ENCODE measurements at places on chromosomes 12 and 14.
A peak's percentile ranks its signal among the peaks of the same experiment; 100 is the strongest.

- DNase-seq, result no peak
Observed at GRCh38 chr14:103594265-103594664, 31.5 kb downstream of the COA8 start.

GRCh38 chr12:57109207-57110103 lies 1.7 kb downstream of the STAT6 start:
- DNase-seq, result no peak

DNA sequence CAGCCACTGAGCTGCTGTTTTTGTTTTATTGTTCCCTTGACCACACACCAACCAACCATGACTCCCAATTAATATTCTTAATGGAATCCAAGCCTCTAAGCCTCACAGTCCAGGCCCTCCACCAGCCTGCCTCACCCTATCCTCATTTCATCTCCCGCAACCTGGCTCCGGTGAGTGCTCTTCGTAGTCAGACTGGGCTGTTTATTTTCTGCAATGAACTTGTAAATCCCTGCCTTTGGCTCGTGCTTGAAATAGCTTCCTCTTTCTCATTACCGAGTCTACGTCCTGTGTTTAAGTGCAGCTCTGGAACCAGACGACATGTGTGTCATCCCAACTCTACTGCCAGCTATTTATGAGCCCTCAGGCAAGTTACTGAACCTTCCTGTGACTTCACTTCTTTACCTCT lies 12.4 kb upstream of the ETFBKMT start:
- no peak for DNase-seq

- no peak for DNase-seq
Observed at GRCh38 chr12:127127897-127128296, 1139.1 kb upstream of the TMEM132C start.

- DNase-seq, result no peak
Observed at GRCh38 chr14:90336985-90337384, 5.2 kb upstream of the NRDE2 start.

DNA sequence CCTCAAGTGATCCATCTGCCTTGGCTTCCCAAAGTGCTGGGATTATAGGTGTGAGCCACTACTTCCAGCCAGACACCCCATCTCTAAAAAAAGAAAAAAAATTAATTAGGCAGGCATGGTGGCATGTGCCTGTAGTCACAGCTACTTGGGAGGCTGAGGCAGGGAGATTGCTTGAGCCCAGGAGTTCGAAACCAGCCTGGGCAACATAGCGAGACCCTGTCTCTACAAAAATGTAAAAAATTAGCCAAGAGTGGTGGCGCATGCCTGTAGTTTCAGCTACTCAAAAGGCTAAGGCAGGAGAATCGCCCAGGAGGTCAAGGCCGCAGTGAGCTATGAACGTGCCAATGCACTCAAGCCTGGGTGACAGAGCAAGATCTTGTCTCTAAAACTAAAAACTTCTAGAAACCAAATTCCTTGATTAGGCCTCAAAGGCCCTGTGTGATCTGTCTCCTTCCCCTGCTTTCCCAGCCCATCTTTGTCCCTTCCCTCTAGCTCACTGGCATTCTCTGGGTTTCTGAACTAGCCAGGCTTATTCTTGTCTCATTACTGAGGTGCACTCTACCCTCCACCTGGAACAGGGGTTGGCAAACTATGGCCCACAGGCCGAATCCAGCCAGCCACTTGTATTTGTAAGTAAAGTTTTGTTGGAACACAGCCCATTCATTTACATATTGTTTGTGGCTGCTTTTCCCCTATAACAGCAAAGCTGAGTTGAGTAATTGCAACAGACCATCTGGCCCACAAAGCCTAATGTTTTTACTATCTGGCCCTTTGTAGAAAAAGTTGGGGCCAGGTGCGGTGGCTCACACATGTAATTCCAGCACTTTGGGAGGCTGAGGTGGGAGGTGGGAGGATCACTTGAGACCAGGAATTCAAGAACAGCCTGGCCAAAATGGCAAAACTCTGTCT lies 17.2 kb upstream of the TPCN1 start:
- peak; percentile 23 for DNase-seq

GRCh38 chr12:53677800-53678148 lies 1.9 kb upstream of the ATP5MC2 start:
- no peak for DNase-seq

DNA sequence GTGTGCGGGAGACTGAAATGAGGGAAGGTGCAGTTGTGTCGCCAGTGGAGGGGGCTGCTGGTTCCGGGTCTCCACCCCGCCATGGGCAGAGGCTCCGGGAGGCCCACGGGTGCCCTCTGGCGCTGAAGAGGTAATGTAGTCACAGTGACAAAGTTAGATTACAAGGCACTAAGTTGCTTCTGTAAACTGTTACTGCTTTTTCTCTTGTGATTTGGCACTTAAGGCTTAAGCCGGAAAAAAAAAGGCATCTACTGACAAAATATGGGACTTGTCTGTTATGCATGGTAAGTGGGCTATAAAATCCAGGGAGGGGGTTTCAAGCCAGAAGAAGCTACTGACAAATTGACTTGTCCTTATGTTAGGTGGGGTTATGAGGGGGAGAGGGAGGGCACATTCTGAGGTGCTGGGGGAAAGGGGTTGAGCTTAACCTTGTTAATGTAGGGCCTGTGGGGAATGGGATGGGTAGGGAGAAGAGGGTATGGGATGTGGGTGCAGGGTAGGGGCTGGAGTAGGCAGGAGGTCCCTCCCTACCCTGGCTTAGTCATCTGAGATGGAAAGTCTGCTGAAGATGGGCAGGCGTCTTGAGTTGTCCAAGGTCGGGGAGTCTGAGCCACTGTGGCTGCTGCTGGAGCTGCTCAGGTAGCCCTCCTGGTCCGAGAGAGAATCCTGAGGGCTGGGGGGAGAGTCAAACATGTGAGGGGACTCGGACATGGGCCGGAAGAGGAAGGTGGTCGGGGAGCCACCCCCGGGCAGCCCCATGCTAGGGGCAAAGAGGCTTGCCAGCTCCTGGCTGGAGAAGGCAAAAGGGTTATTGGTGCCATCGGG lies 3.7 kb downstream of the ZFP36L1 start:
- DNase-seq, result peak; percentile 91

DNA sequence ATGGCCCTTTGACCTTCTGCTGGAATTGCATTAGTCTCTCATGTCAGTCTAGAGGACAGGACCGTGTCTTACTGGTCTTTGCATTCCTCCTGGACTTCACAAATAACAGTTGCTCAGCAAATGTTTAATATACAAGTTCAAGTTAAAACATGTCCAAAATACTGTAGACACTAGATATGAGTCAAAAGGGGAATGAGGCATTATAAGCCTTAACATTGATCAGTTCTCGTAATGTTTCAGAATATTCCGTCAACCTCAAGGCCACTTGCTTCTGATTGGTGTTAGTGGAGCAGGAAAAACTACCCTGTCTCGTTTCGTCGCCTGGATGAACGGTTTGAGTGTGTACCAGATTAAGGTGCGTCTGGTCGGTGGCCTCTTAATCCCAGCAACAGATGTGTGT lies 59.9 kb downstream of the HSP90AA1 start:
- DNase-seq, result no peak

DNA sequence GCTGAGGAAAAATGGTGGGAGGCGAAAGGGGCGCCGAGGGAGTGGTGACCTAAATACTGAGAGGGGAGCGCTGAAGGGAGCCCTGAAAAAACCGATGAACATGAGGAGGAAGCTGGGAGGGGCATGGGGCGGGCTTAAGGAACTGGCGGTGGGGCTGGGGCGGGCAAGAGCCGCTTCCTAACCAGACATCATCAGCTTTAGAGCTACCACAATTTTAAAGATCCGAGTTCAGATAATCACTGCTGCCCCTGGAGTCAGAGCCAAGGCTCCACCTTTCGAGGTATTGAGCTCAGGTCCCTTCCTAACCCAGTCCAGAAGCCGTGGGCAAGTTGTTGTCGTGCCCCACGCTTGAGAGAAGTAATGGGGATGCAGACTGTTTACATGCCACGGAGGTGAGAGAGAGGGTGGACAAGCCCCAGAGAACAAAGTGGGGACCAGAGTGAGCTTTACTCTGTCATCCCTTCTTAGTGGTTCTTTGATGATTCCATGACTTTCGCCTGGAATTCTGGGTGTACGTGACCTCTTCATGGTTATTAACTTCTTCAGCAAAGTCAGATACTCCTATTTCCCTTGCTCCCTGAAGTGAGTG lies 393 bp downstream of the ORMDL2 start:
- no peak for DNase-seq

- DNase-seq, result no peak
Observed at GRCh38 chr14:22778084-22778483, 11.6 kb downstream of the OXA1L start.

GRCh38 chr12:92143686-92144630 lies 1.7 kb downstream of the BTG1 start:
- DNase-seq, result peak; percentile 63

GRCh38 chr12:15749937-15750336 lies 39.3 kb downstream of the EPS8 start:
- no peak for DNase-seq

DNA sequence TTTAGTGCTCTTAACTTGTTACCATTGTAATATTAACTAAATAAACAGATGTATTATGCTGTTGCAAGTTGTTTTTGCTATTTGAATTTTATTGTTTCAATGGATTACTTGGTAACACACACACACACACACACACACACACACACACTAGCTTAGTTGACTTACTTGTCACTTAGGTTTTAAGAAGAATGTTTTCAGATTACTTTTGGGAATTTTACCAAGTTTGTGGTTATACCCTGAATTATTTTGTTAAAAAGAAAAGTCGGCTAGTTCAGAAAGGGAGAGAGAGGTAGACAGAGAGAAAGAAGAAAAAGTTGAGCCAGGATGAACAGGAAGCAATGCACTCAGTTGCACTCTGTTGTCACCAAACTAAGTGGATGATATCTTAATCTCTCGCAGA lies 5.3 kb downstream of the SSTR1 start:
- no peak for DNase-seq

DNA sequence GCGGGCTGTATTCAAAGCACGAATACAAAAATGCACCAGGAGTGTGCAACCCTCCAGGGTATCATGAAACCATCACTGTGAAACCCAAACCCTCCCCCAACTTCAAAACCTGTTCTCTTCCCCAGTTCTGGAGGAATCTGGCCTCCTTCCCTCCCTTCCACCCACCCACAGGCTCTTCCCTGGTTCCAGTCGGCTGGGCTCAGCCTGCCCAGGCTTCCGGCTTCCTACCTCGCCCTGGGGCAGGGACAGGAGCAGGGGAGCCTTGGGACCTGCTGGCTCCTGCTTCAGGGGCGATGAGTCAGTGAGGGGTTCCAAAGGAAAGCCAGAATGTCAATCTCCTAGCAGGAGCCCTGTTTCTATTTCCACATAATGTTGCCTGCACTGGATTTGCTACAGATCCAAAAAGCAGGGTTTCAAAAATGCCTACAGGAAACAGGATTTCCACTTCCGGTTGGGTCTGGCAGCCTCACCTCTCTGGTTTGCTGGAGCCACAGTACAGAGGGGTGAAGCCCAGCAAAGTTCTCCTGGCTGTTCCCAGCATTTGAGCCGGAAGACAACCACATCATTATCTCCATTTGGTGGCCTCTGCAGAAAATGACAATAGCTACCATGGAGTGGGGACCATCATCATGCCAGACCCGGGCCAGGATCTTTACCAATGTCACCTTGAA lies 278.3 kb downstream of the DPF3 start:
- DNase-seq, result no peak

DNA sequence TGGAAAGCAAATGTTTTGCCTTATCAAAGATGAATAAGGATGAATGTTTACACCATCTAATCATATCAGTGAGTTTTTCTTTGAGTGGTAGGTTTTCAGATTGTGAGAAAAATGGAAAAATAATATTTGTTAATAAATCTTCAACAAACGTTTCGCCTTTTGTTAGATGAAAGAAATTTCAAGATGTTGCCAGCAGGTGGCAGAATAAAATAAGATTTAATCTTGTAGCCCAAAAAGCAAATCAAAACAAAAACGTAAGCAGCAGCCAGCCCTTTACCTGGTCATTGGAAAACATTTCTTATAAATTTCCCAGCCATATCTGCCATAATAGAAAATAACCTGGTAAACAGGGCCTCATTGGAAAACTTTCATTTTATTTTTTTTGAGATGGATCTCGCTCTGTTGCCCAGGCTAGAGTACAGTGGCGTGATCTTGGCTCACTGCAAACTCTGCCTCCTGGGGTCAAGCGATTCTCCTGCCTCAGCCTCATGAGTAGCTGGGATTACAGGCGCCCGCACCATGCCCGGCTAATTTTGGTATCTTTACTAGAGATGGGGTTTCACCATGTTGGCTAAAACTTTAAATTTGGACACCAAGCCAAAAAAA lies 15.4 kb upstream of the TMEM120B start:
- no peak for DNase-seq

GRCh38 chr12:3255057-3255456 lies 177.9 kb downstream of the TSPAN9 start:
- no peak for DNase-seq

DNA sequence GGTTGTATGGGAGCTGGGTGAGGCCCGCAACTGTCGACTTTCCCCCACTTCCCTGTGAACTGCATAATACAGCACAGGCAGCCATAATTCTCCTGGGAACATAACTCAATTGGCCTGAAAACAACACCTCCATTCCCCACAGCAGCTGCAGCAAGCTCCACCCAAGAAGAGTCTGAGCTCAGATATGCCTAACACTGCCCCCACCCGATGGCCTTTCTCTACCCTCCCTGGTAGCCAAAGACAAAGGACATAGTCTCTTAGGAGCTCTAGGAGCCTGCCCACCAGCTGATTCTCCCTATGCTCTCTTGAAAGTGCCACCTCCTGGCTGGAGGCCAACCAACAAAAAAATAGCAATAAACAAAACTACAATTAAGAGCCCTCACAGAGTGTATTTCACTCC lies 542.7 kb upstream of the LMO3 start:
- no peak for DNase-seq

GRCh38 chr12:6787309-6787708 lies 2.0 kb upstream of the CD4 start:
- DNase-seq, result no peak

- DNase-seq, result no peak
Observed at GRCh38 chr12:91741932-91742331, 403.7 kb downstream of the BTG1 start.

DNA sequence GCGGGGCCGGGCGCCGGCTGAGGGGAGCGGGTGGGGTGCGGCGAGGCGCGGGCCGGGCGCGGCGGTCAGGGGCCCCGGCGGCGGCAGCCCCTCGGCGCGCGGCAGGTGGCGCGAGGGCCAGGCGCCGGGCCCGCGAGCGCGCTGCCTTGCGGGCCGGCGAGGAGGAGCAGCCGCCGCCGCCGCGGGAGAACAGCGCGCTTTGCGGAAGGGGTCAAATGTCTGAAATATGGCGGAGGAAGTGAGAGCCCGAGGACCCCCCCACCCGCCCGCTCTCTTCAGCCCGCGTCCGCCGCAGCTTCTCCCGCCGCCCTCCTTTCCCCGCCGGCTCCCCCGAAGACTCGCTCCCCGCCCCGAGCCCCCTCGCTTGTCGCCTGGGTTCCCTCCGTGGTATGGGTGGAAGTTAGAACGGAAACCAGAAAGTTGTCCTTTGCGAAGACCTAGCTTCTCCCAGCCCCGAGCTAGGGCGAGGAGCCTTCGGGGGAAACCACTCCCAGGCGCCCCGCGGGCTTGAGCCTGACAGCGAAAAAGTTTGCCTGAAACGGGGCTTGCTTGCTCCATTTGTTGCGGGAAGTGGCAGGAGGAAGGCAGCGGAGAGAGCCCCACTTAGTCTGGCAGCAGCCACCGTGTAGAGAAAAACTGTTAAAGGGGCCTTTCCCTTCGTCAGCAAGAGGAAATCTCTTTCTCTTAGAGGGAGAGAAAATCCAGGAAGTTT lies 551 bp downstream of the RAP1B start:
- peak; percentile 80 for DNase-seq
